Activated naive CD4-positive, alpha-beta T cell (primary cell): ENCODE measurements at places on chromosomes 2 and 18.

DNA sequence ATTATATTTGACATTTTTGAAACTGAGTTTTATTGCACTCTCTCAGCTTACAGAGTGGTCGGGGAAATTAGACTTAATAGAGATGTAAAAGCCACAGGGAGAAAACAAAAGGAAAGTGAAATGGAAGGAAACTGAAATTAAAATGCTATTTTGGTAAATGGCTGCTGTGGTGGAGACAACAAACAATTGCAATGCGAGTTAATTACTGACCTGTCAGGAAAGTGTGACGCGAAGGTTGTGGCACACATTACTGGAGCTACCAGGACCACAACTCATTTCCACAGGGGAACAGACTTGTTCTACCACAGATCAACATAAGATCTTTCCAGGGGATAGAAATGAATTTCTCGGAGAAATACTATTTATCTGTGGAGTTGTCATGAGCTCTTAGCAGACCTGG lies 19.5 kb downstream of the ARHGAP15 start:
- DNase-seq: no peak

DNA sequence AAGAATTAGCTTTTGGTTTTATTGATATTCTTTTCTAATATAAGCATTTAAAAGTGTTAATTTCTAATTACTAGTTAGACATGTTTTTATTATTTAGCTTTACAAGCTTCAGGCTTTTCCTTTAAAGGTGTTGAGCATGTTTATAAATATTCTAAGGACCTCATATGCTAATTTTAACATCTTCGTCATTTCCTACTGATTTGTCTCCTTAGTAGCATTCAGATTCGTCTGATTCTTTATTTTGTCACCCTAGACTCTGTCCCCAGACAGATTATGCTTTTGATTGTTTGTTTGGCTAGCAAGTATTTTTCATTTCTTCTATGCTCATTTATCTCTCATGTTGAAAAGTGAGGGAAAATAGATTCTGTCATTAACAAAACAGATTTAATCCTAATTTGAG lies 51.7 kb downstream of the EIF5B start:
- no peak for DNase-seq

- no peak for DNase-seq
Observed at GRCh38 chr18:43888598-43888997, 611.3 kb upstream of the SYT4 start.

DNA sequence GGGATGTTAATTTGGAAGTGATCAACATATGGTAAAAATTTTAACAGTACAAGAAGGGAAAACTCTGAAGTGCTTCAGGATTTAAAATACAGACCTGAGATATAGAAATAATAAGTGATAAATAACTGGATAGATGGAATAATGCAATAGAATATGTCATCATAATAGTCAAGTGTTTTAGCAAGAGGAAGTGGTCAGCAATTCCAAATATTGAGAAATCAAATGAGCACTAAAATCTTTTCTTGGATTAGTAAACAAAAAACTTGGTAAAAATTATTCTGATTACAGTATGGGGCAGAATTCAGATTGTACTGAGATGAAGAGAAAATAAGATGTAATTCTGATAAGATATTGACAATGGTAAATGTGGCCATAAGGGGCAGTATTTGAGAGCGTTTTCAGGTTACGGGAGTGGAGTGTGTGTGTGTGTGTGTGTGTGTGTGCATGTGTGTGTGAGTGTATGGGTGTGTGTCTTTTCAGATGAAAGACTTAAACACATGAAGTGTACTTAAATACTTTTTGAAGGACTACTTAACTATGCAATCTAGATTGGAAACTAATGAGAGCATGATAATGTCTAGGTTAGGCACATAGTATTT lies 217.9 kb upstream of the ITGA4 start:
- no peak for DNase-seq

DNA sequence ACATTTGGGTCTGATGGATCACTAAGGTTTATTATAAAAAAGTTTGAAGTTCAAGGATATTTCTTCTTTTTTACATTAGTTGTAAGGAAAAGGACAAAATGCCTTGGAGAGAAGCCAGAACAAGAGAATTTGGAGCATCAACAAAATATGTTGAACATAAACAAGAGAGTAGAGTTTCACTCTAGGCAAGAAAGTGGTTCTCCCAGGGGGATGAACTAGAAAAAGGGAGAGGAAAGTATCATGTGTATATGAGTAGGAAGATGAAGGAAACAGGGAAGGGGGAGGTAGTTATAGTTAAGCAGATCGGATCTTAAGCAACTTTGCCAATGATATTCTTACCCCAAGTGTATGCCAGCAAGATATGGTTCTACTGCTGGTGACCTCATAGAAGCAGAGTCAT lies 63.8 kb upstream of the GALNT3 start:
- no peak for DNase-seq

DNA sequence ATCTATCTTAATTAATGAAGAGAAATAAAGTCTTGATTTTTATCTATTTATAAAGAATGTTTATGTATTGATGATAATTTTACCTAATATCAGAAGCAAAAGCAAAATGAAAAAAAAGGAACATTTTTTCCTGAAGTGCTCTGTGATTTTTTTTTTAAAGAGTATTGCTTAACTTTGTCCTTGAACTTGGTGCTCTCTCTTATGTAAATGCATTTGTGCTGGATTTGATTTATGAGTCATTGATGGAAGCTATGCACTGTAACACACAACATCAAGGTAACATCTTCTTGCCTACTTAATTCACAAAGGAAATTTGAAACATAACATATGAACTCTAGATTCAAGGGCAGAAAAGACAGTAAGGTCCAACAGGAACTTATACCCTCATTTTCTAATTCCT lies 312.9 kb upstream of the CDH19 start:
- DNase-seq: no peak

DNA sequence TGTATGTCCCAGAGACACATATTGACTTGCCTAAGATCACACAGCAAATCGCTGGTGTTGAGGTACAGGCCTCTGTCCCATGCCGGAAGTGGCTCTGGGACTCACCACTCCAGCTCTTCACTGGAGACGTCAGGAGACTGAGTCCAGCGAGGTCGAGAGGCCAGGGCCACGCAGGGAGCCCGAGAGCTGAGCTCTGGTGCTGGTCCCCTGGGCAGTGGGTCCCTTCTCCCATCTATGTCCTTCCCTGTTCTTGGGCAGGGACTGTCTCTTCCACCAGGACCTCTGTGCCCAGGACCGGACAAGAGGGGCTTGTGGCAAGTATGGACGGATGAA lies 62.4 kb upstream of the TWIST2 start:
- DNase-seq: no peak

DNA sequence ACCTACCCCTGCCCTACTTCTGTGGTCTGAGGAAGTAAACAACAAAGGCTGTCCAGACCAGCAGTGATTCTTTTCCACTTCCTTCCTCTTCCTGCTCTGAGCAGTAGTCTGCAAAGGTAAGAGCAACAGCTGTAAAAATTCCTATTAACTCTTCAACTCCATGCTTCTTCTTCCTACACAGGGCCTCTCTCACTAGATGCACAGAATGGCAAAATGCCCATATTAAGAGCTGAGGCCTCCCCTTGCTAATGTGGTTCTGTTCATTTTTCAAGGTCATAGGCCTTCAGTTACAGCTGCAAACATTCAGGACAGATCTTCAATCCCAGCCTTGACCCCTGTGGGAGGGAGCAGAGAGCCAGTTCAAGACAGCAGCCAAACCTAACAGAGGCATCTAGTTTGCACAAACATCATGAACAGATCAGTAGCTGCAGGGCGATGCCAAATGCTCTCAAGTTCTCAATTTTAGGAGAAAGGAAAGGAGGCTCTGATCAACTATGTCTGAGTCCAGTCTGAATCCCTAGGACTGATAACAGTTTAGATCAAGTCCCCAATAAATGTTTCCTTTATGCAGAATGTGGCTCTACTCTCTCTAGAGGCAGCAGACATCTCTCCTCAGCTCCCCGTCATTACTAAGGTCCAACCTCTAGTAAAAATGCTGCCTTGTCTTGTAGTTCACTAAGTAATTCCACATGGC lies 20.9 kb downstream of the SLC40A1 start:
- no peak for DNase-seq

DNA sequence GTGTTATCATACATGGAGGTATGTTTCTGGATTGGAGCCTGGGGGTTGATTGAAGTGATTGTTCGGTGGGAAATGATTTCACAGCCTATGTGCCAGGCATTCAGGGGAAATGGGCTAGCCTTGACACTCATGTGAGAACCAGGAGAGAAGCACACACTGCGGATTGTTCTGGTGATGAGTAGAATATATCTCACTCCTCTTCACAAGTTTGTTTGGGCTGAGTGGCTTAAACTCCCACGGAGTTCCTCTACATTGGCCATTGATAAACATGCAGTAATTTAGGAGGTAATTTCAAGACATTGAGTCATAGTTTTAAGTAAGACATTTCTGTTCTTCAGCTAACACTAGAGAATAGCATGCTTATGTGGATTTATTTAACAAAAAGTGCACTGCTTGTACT lies 498.9 kb upstream of the NETO1 start:
- DNase-seq: no peak

GRCh38 chr18:35524226-35524625 lies 26.5 kb upstream of the INO80C start:
- no peak for DNase-seq

- DNase-seq: no peak
Observed at GRCh38 chr2:222442665-222443064, 18.3 kb downstream of the SGPP2 start.

DNA sequence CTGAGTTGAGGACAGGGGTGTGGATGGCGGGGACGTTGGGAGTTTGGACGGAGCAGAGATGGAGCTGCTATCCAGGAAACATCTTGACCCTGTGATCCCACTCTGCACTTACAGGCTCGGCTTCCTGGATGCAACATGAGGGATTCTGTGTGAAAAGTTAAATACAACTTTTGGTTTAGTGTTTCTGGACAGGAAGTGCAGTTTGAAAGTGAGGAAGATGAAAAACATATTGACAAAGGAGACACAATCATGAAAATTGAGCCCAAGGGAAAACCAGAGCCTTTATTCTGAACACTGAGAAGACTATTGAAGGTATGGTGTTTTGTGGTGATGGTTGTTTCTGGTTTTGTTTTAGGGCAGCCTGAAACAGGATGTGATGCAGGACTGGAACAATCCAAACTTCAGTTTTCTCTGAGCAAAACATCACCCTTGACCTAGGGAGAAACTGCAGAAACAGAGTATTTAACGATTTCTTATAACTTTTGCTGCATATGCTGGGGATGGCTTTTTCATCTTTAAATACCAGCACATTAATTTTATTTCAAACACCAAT lies 76.5 kb upstream of the RFX8 start:
- no peak for DNase-seq

DNA sequence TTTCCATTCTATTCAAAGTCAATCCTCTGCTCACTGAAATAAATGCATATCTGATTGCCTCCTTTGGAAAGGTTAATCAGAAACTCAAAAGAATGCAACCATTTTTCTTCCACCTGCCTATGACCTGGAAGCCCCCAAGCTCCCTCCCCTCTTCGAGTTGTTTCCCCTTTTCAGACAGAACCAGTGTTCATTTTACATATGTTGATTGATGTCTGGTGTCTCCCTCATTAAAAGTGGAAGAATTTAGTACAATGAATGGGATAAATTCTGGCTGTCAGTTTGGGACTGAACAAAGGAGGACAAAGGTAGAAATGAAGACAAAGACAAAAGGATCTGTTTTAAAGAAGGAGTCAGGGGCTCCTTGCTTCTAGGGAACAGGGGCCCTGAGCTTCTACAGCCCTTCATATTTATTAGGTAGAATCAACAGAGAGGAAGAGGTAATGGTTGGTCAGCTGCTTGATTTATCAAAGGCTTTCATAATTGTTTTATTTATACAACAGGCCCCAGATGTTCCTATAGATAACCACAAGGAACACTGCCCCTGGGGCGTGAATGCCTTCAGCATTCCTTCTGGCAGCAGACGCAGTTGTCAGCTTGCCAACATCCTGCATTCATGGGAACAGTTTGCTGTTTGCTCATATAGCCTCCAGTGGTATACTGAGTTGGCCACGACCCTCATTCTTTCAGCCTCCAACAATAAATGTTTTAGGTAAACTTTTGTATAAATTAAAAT lies 949.8 kb upstream of the LRATD1 start:
- no peak for DNase-seq

- DNase-seq: no peak
Observed at GRCh38 chr2:239139101-239139500, 261.7 kb downstream of the HDAC4 start.
